ENCODE measurements at places on chromosomes 3 and 15.
A peak's percentile ranks its signal among the peaks of the same experiment; 100 is the strongest.

- DNase-seq = no peak
Measured at GRCh38 chr3:94101860-94102259, 39.0 kb downstream of the NSUN3 start.

DNA sequence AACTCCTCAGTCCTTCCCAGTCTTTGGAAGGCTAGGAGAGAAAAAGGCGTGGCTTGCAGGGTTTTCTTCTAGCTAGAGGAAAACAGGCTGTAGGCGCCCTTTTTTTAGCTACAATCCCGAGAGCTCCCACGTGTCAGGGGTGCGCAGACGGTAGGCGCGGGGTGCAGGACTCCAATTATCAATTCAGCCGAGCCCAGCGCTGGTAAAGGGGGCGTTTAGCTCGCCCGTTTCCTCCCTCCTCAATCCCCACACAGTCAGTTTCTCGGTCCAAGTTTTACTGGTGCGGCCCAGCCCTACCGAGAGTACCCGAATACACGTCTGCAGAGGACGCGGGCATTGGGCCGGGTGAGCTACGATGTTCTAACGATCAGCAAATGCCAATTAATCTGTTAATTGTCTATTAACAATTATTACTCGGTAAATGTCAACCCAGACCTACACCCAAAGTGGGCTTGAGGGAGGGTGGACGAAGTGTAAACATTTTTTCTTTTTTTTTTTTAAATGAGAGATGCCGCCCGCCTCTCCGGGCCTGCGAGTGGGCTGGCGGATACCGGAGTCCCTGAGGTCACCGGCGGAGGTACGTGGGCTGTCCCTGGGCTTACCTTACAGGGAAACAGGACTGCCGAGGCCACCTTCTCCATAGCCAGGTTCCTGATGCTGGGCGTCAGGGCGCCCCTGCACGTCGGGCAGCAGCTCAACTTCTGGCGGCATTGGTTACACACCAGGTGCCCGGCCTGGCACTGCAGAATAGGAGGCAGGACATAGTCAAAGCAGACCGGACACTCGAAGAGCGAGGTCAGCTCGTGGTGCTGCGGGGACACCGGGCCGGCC, 923 bp downstream of the SIAH2 start:
- DNase-seq = no peak

DNA sequence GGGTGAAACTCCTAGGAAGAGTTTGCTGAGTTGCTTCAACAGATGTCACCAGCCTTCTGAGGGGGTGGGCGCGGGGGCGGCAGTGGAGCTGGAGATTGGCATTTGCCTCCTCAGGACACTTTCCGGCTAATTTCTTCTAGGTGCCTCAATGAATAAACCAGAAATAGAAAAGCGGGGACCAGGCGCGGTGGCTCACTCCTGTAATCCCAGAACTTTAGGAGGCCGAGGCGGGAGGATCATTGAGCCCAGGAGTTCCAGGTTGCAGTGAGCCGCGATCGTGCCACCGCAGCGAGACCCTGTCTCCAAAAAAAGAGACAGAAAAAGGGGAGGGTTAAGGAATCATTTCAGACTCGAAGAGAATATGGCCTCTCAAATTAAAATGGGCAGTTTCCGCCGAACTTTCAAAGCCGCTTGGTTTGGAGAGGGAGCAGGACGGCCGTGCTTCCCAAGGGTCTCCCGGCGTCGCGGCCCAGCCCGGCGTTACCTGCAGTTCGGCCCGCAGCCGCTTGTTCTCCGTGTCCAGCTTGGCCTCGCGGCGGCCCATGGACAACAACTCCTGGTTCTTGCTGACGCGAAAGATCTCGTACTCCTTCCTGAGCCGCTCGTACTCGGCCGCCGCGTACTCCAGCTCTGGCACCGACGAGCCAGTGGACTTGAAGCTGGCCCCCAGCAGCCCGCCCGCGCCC, 587 bp downstream of the NPHP3 start:
- DNase-seq = no peak

GRCh38 chr3:112351036-112351435, 18.1 kb downstream of the CD200 start:
- DNase-seq = no peak

GRCh38 chr3:8778475-8778874, 9.1 kb upstream of the OXTR start:
- no peak for DNase-seq

DNA sequence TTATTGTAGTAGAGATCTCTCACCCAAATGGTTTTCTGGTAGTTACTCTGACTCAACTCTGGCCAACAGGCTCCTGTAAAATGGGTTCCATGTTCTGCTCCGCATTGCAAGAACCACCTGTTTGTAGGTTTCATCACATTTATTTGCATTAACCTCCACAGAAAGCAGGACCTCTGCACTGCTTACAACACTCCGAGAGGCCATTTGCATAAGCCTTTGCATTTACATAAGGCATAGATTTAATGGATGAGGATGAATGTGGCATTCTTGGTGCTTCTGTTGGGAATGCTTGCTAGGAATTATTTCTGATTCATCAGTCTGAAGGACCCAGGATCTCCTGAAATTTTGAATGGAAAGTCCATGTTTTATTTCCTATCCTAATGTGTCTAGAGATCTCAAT, 320.1 kb downstream of the ZNF621 start:
- no peak for DNase-seq

- peak; percentile 62 for DNase-seq
Measured at GRCh38 chr3:111392894-111393398, 149.1 kb upstream of the CD96 start.

DNA sequence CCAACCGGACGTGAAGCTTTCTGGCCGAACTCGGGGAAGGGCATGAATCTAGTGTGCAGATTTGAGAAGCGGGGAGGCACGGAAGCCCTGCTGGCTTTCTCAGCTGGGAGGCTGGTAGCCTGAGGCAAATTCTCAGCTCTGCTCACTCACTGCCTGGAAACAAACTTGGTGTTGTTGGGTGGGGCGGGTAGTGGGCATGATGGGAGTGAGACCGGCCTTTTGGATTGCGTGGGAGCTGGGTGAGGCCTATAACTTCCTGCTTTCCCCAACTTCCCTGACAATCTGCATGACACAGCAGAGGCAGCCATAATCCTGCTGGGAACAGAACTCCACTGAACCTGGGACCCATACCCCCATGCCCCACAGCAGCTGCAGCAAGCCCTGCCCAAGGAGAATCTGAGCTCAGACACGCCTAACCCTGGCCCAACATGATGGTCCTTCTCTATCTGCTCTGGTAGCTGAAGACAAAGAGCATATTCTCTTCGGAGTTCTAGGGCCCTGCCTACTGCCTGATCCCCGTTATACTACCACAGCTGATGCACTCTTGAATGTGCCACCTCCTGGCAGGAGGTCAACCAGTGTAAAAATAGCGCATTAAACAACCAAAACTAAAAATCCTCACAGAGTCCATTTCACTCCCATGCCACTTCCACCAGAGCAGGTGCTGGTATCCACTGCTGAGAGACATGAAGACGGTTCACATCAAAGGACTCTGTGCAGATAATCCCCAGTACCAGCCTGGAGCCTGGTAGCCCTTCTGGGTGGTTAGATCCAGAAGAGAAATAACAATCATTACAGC, 44.7 kb downstream of the CEP70 start:
- DNase-seq = no peak

- DNase-seq = no peak
Measured at GRCh38 chr3:126008219-126008618, 39.2 kb downstream of the ROPN1B start.

- DNase-seq = no peak
Measured at GRCh38 chr3:153372326-153372725, 210.3 kb downstream of the RAP2B start.

- no peak for DNase-seq
Measured at GRCh38 chr3:3646934-3647333, 152.3 kb upstream of the LRRN1 start.

Measured in CD4-positive, alpha-beta T cell treated with Interleukin-15 for 1 hour (primary cell).